ENCODE measurements at places on chromosomes 11 and 22.

GRCh38 chr11:66324664-66325063 lies 7.8 kb upstream of the CD248 start:
- DNase-seq: no peak

DNA sequence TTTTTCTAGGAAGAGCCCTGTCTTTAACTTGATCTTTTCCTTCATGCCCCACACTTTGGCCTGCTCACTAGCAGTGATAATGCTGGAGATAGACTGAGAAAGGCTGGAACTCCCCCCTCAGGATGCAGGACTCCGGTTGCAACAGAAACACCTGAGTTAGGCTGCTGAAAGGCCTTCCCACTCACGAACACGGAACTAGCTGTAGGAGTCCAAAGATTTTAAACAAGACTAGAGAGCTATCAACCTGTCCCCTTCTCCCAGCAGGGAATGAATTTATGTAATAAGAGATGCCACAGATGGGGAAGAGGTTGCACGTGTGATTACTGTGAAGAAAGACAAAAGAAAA lies 13.0 kb downstream of the SCN3B start:
- no peak for DNase-seq

DNA sequence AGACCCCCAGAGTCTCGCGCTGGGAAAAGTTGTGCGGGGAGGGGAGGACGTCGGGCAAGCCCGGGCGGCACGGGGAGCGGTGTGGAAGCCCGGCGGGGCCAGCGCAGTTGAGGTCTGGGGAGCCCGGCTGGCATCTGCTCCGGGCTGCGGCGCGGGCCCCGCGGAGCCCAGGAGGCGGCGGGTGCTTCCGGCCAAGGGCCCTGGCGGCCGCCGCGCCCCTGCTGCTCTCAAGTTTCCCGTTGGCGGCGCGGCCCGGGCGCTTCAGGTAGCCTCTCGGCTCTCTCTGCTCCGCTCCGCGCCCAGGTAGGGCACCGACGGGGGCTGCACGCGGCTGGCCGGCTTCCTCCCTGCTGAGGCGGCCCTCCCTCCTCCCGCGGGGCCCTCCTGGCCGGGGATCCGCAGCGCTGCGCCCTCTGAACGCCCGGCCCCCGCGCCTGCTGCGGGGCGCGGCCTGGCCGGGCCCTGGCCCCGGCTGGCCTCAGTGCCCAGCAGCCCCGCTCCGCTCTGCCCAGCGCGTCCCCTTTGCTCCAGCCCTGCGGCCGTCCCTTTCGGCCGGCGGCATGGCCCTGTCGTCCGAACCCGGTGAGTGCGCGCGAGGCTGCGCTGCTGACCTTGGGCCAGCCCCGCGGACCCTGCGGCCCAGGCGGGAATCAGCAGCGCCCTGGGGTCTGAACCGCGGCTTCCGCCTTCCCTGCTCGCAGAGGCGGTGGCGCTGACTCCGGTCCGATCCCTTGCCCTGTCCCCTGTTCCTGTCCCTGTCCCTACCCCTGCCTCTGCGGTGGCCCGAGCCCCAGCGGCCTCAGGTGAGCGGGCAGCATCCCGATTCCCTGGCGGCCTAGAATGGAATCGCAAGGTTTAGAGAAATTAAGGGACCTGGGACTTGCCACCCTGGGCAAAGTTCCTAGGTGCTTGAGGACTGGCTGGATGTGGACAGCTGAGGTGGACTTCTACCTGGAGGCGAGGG lies 4.3 kb upstream of the AMPD3 start:
- no peak for DNase-seq

DNA sequence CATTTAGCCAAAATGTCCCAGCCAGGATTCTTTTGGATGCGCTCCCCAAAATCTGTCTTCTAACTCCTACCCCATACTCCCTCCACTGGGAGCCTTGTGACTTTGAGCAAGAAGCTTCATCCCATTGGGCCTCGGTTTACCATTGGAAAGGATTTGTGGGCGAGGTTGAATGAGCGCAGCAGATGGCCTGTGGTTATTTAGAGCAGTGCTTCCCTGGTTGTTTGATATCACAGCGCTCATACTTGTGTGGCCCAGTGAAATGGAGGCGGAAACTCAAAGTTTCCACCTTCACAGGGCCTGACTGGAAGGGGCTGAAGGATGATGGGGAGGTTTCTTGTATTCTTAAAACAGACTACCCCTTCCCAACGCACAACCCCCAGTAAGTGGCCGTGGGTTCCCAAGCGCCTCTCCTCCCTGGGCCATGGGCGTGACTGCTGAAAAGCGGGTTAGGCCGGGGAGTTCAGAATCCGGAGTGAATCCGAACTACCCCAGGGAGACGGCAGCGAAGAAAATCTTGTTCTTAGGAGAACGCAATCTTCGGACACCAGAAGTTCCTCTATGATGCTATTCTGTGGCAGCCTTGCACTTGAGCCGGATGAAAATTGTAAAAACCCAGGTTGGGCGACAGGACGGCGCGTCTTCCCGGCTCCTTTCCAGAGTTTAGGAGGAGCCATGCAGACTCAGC lies 1.2 kb upstream of the ATF4 start:
- no peak for DNase-seq

- DNase-seq: no peak
Measured at GRCh38 chr11:119403021-119403420, 20.0 kb downstream of the THY1 start.

- DNase-seq: no peak
Measured at GRCh38 chr22:37240240-37240940, 3.7 kb downstream of the RAC2 start.

DNA sequence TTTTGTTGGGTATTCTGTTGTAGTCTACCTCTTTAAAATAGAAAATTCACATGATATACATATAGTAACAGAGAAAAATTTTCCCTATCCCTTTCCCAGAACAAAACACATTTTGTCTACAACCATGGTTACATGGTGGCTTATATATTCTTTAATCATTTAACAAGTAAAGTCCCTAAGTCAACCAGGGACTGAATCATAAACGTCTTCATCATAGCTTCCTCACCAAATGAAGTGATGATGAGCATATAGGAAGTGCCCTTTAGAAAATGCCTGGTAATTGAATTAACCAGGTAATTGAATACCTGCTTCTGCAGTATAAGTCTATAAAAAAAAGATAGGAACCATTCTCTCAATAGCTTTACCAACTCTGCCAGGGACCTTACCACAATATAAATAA lies 101.2 kb downstream of the APOL5 start:
- no peak for DNase-seq

DNA sequence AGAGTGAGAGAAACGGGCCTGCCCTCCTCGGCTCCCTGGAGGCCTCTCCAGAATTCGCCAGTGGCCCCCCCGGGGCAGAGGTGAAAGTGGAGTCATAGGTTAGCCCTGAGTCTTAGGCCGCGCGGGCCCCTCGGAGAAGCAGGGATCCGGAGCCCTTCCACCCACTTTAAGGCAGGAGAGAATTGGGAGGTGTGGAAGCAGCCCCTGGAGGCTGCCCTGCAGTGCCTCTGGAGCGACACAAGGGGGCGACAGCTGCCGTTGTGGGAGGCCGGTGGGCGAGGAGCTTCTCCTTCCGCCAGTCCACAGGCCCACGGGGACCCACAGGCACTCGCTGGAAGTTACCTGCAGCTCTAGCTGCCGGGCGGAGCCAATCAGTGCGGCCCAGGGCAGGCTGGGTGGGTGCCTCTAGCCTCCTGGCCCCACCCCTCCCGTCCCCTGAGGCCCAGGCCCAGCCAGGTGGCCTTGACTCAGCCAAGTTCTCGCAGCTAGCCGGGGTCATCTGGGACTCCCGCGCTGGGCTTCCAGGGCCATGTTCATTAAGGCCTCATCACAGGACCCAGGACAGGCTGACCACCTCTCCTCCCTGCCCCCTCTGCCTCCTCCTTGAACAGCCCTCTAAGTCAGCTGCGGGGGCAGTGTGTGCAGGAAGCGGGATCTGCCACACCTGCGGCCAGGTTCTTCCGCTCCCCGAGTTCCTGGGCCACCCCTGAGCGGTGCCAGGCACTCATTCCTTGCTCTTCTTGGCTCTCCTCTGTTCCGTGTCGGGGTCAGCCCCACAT lies 5.0 kb downstream of the DGKZ start:
- no peak for DNase-seq

GRCh38 chr11:45354976-45355705 lies 69.0 kb upstream of the SYT13 start:
- peak; percentile 87 for DNase-seq

GRCh38 chr11:114151631-114152030 lies 92.1 kb downstream of the ZBTB16 start:
- no peak for DNase-seq

- no peak for DNase-seq
Measured at GRCh38 chr22:45678961-45679912, 7.6 kb downstream of the ATXN10 start.

DNA sequence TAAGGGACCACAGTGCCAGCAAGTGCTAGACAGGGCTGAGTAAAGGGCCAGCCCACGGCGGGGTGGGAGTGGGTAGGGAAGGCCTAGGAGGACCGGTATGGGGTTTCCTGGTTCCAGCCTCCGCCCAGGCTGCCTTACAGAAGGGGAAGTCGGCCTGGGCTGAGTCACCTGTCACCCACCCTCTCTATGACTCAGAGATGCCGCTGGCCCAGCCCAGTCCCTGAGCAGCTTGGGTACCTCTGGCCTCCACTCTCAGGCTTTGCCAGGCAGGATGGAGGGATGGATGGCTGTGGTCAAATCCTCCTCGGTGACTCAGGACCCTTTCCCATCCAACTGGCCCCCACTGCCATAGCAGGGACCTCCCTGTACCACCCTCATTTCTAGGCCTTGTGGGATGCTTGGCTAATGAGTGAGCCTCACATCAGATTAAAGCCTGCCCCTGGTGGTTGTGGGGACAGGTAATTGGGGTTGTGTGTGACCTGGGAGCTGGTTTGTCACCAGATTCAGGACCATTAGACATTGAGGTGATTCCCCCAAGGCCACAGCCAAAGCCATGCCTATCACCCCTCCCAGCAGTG lies 13.9 kb downstream of the SLC35E4 start:
- DNase-seq: no peak

- DNase-seq: no peak
Measured at GRCh38 chr11:111691741-111692140, 74.4 kb downstream of the PPP2R1B start.

GRCh38 chr11:115345840-115346239 lies 158.4 kb downstream of the CADM1 start:
- no peak for DNase-seq

- no peak for DNase-seq
Measured at GRCh38 chr11:33405834-33406602, 148.8 kb downstream of the HIPK3 start.

DNA sequence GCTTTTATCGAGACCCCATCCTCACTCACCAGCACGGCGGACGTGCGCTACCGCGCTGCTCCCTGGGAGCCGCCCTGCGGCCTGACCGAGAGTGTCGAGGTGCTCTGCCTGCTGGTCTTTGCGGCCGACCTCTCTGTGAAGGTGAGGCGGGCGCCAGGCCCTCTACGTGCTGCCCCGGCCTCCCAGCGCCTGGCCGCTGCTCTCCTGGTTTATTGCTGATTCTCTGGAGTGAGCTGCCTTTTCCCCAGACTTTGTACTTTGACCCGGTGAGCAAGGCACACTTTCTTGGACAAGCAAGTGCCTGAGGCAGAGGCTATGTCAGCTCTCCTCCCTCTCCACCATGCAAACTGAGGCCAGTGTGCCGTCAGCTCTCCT lies 6.5 kb downstream of the TPCN2 start:
- DNase-seq: no peak

DNA sequence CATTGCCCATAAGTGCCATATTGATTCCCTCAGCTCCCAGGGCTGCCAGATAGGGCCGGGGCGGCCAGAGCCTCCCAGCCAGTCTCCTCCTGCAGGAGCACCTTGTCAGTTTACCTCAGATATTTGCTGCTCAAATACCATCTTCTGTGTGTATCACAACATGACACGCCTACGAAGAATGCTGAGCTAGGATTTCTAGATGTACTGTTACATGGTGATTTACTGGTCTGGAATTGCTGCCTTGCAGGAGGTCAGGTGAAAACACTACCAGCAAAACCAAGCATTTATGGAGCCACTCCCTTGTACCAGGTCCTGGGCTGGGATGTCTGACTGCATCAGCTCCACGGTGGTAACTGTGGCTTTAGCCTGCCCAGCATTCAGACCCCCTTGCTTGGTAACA lies 11.8 kb downstream of the MICAL3 start:
- no peak for DNase-seq

GRCh38 chr11:117146521-117146920 lies 2.4 kb downstream of the PAFAH1B2 start:
- no peak for DNase-seq

DNA sequence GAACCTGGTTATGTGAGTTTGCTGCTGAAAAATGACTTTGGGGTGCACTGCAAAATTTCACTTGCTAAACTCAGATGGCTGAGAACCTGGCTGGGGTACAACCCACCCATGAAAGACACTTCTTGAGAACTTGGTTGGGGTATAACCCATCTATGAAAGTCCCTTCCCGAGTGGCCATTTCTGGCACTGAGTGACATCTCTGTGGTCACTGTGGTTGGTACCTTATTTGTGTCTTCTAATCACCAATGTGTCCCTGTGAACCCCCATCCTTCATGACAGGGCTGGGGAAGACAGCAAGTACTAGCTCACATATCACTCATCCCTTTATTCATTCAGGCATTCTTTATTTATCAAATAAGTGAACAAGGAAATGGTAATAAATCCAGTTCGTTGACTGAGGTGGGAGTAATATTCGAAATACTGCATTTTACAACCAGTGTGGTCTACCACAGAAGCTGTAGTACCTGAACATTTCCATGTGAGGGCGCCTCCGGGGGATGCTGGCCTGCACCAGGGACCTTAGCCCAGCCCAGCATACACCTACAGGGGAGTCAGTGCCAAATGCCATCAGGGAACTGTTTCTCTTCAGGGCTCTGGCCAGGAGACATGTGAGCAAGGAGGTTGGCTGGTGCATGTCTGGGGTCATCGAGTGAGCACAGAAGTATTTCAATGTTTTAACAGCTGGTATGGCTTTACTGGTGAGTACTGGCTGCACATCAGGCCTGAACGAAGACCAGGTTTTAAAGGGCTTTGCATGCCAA lies 122.1 kb downstream of the CSNK2A3 start:
- no peak for DNase-seq

DNA sequence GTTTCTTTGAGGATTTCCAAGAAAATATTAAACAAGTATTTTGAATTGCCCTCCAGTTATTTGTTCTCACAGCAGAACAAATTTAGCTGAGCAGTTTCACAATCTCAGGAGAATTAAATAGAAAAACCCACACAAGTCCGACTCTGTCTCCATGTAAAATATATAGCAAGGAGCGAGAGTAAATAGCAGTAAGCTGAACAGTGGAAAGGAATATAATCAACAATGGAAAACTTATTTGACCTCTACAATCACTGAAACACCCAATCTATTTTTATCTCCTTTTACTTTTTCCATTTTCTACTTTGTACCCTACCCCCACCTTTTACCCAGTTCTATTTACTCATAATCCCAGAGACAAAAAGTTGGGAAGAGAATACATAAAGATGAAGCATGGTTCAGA lies 34.4 kb downstream of the NARS2 start:
- DNase-seq: no peak

DNA sequence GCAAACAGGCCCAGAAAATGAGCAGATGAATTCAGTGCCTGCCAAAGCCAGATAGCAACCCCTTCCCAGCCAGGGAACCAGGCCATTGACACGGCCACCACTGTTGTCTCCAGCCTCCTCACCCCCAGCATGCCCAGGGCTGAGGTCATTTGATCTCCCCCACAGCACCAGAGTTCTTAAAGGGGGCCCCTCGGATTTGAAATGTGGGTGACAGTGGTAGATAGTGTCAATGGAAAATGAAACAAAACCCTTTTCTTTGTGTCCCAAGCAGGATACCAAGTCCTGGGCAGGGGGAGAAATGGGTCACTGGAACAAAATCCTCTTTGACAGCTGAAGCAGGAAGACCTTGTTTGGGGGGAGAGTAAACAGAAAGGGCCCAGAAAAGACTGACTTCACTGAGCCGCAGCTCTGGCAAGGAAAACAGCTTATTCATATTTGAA lies 14.3 kb upstream of the ACCSL start:
- DNase-seq: no peak

- no peak for DNase-seq
Measured at GRCh38 chr22:49502126-49502826, 325.4 kb downstream of the BRD1 start.
